ENCODE measurements at places on chromosomes 7 and 10. TPM values are rescaled to one million over a fixed set of nuclear protein-coding genes. Genes with fewer than 3 reads are reported as not detected.
A peak's percentile ranks its signal among the peaks of the same experiment; 100 is the strongest.

GRCh38 chr7:55309040-55309991 lies 55.8 kb upstream of the LANCL2 start:
- no peak overlapping the region for H3K4me3 ChIP-seq
- H3K27me3 ChIP-seq = no peaks in the 10 kb centered on the region
- peak overlapping the region; percentile 61 for H3K27ac ChIP-seq

The PTN gene
- 0.32 TPM for total RNA-seq

DNA sequence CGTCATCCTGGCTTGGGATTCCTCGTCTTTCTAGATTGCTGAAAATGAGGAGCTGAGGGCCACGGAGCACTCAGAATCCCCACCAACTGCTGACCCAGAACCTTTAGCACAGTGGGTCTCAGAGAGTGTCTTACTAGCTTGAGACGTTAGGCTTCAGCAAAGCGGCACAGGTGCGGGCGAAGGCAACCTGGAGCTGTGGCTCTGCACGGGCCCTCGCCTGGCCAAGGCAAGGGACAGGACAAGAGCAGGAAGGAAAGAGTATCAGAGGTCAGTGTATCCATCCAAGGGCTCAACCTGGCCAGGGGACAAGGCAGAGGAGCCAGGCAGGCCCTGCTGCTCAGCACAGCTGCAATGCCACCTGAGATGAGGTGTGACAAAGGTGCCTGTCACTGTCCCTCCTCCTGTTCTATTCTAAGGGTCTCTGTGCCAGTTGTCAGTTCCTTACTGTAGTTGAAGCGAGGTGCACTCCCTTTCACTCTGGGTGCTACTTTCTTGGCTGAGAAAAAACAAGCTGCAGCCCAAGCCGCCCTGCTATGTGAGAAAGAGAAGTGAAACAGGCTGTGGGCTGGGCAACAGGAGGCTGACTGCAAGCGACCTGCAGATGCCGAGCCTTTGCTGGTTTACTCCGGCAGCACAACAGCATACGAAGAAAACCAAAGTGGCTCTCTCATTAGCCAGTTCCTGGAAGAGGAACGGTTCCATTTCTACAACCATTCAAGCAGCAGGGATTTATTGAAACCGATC lies 33.3 kb upstream of the KDM7A start:
- no peaks in the 10 kb centered on the region for H3K27me3 ChIP-seq
- H3K27ac ChIP-seq = no peak overlapping the region
- H3K4me1 ChIP-seq = no peaks in the 10 kb centered on the region
- H3K4me3 ChIP-seq = no peak overlapping the region
- no peaks in the 10 kb centered on the region for H3K36me3 ChIP-seq
- DNase-seq = no peak

The EPDR1 gene
- total RNA-seq = 46.9 TPM

DNA sequence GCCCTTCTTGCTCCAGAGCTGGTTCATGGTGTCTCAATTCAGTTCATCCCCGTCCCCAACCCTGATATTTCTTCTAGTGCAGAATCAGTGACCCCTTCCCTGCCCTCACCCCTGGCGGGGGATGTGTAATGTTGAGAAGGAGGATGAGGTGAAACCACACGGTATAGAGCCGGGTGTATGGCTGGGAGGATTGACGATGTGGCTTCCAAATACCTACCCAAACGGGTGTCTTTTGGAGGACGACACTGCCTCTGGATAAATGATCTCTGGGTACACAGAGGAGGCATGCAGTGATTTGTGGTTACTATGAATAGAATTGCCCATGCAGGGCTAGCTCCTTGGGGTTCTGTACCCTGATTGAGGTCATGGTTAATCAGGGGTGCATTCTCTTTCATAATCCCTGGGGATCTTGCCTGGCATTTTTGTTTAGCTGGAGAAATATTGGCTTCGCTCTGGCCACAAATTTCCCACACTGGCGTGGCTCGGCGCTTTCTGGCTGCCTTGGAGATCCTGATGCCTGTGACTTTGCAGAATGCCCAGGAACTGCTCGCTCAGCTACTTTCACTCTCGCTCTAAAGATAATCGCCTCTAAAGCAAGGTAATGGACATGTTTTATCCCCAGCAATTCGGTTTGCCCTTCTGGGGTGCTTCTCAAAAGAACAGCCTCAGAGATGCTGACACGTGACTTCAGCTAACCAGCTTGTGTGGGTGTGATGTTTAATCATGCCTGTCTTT lies 89.2 kb downstream of the RBM20 start:
- DNase-seq = no peak
- peaks cover 28% of the 10 kb centered on the region for H3K4me1 ChIP-seq
- H3K36me3 ChIP-seq = no peaks in the 10 kb centered on the region

DNA sequence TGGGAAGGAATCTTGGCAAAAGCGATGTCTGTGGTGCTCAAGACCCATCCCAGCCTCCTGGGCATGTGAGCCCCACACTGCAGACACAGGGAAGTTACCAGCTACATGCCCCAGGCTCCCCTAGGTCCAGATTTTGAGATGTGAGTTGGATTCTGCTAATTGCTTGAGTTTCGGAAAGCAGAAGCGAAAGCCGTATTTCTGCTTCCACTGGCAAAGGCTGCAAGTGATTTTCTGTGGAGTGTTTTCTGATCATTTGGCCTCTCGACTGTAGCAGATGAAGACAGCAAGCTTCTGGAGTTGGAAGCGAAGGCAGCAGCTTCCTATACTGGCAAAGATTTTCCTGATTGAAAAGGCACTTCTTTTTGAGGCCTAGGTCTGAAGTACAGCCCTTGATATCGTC lies 29.6 kb downstream of the ANKRD16 start:
- H3K27ac ChIP-seq = no peak overlapping the region
- DNase-seq = no peak
- H3K27me3 ChIP-seq = no peaks in the 10 kb centered on the region
- no peaks in the 10 kb centered on the region for H3K36me3 ChIP-seq
- no peak overlapping the region for H3K4me3 ChIP-seq

GRCh38 chr10:62082271-62082656 lies 180.8 kb downstream of the ARID5B start:
- H3K36me3 ChIP-seq = peaks cover 40% of the 10 kb centered on the region
- no peak for DNase-seq
- H3K27me3 ChIP-seq = no peaks in the 10 kb centered on the region
- peak overlapping the region; percentile 40 for H3K4me3 ChIP-seq
- peaks cover 75% of the 10 kb centered on the region for H3K4me1 ChIP-seq

DNA sequence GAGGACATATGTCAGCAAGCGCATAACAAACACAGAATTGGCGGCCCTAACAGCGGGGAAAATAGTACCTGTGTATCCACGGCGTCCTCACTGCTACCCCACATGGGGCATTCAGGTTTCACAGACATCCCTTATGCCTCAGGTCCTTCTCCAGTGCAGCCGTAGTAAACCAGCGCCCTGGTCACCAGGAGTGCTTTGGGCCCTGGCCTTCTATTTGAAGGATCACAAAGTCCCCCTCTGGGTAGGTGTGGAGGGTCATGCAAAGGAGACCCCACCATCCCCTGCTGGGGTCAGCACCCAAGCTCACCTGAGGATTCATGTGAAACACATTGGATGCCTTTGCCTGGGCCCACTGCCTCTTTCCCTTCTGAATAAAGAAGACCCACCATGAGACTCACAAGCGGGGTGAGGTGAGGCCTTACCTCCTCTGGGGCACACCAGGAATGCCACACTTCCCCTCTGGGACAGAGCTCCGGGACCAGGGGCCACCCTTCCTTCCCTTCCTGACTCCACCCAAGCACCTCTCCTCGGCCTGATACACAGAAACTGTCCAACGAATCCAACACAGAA lies 18.8 kb downstream of the CLRN3 start:
- H3K27ac ChIP-seq = no peak overlapping the region
- no peak overlapping the region for H3K4me3 ChIP-seq
- no peak for DNase-seq
- no peaks in the 10 kb centered on the region for H3K36me3 ChIP-seq
- no peaks in the 10 kb centered on the region for H3K27me3 ChIP-seq
- H3K4me1 ChIP-seq = no peaks in the 10 kb centered on the region

- H3K27ac ChIP-seq = no peak overlapping the region
- no peaks in the 10 kb centered on the region for H3K36me3 ChIP-seq
- peaks cover 9% of the 10 kb centered on the region for H3K4me1 ChIP-seq
These were observed 4.1 kb downstream of the ACBD7 start for GRCh38 chr10:15084502-15084922.

GRCh38 chr7:96663457-96663856 lies 46.2 kb downstream of the SEM1 start:
- no peaks in the 10 kb centered on the region for H3K27me3 ChIP-seq
- H3K36me3 ChIP-seq = peaks cover 3% of the 10 kb centered on the region
- no peaks in the 10 kb centered on the region for H3K4me1 ChIP-seq
- H3K27ac ChIP-seq = no peak overlapping the region
- no peak for DNase-seq

DNA sequence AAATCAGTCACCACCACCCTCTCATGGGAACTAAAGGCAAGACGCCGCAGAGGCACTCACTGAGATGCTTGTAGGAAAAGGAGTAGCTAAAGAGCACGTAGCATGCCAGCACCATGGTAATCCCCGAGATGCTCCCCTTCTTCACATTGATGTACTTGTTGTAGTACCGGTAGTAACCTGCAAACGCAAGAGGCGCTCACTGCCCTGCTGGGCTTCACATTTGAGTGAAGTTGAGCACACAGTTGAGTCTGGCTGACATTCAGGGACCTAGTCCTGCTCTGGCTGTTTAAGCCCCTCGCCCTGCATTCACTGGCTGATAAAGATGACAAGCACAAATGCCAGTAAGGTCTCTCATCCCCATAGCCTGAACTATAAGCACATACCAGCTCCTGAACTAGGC lies 6.9 kb downstream of the ATP5MF start:
- DNase-seq = peak; percentile 44
- no peaks in the 10 kb centered on the region for H3K27me3 ChIP-seq
- peaks cover 23% of the 10 kb centered on the region for H3K4me1 ChIP-seq

DNA sequence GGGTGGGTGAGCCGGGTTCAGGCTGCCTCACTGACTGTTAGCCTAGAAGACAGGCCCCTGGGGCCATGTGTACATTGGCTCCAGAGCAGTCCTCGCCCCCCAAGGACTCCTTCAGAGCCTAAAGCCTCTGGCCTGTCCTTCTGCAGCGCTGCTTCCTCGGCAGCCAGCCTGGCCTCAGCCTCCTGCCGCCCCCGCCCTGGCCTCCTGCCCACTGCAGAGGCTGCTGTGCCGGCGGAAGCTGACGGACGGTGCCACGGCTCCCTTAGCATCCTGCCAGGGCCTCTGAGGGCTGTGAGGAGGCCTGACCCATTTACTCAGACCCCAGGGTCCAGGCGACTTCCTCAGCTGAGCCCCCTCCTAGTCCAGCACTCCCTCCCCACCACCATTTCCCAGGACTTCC lies 4.9 kb downstream of the SRRM3 start:
- H3K4me1 ChIP-seq = no peaks in the 10 kb centered on the region
- H3K36me3 ChIP-seq = no peaks in the 10 kb centered on the region
- H3K27ac ChIP-seq = no peak overlapping the region

DNA sequence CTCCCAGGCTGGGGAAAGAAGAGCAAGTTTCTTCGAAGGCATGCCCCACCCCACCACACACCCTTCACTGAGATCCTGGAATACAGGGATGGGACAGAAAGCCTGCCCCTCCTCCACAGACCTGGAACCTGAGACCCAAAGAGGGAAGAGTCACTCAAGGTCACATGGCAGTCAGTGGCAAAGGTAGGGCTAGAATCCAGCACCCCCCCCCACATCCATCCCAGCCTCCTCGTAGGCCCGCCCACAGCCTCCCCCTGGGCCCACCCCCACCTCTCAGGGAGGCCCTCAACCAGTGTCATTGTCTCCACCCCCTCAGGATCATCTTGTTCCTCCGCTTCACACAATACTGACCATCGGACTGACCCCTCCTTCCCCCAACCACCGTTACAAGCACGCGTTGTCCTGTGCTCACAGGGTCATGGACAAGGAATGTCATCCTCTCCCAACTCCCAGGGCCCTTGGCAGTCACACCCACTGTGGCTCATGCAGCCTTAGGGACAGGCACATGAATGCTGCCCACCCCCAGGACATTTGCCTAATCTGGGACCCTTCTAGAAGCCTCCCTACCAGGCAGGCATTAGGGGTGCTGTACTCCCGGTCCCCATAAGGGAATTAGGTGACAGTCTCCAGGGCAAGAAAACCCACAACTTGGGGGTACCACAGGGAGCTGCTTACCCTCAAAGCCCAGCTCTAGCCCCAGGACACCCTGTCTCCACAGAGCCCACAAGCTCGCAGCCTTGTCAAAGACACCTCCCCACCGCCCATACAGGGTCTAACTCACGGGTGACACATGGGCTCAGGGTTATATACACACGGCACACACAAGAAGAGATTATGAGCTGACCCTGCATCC lies 1.4 kb downstream of the KCNH2 start:
- peaks cover 5% of the 10 kb centered on the region for H3K4me1 ChIP-seq
- H3K27me3 ChIP-seq = peaks cover 25% of the 10 kb centered on the region
- DNase-seq = no peak

GRCh38 chr10:120997313-120997712 lies 146.2 kb downstream of the WDR11 start:
- no peak for DNase-seq
- H3K27ac ChIP-seq = no peak overlapping the region
- no peaks in the 10 kb centered on the region for H3K36me3 ChIP-seq
- no peaks in the 10 kb centered on the region for H3K4me1 ChIP-seq
- no peak overlapping the region for H3K4me3 ChIP-seq
- peaks cover 1% of the 10 kb centered on the region for H3K27me3 ChIP-seq

- DNase-seq = no peak
- no peaks in the 10 kb centered on the region for H3K4me1 ChIP-seq
- no peaks in the 10 kb centered on the region for H3K36me3 ChIP-seq
- no peaks in the 10 kb centered on the region for H3K27me3 ChIP-seq
These were observed 39.4 kb downstream of the PLAU start for GRCh38 chr10:73950155-73950948.
